ENCODE measurements at places on chromosomes 6 and 20. TPM values are rescaled to one million over a fixed set of nuclear protein-coding genes. Genes with fewer than 3 reads are reported as not detected.
A peak's percentile ranks its signal among the peaks of the same experiment; 100 is the strongest.

ZBP1 gene
- total RNA-seq = 0.08 TPM

THEMIS gene
- 0.94 TPM for total RNA-seq

ECT2L gene
- total RNA-seq = not detected

PI16 gene
- total RNA-seq = 48.1 TPM

COL9A3 gene
- total RNA-seq = 8.8 TPM

RAMACL gene
- total RNA-seq = 1.2 TPM

ARFGEF3 gene
- 2.4 TPM for total RNA-seq

RHAG gene
- total RNA-seq = not detected

MRAP2 gene
- total RNA-seq = 0.27 TPM

PGBD1 gene
- 7.5 TPM for total RNA-seq

CRYBG1 gene
- total RNA-seq = 3.3 TPM

GRCh38 chr6:150409576-150410066 lies 40.8 kb downstream of the IYD start:
- ATAC-seq = no peak

- peak; percentile 84 for ATAC-seq
Measured at GRCh38 chr6:100202417-100203194, 208.6 kb upstream of the MCHR2 start.

GRCh38 chr20:31630187-31630790 lies 7.4 kb upstream of the COX4I2 start:
- ATAC-seq = no peak

DNA sequence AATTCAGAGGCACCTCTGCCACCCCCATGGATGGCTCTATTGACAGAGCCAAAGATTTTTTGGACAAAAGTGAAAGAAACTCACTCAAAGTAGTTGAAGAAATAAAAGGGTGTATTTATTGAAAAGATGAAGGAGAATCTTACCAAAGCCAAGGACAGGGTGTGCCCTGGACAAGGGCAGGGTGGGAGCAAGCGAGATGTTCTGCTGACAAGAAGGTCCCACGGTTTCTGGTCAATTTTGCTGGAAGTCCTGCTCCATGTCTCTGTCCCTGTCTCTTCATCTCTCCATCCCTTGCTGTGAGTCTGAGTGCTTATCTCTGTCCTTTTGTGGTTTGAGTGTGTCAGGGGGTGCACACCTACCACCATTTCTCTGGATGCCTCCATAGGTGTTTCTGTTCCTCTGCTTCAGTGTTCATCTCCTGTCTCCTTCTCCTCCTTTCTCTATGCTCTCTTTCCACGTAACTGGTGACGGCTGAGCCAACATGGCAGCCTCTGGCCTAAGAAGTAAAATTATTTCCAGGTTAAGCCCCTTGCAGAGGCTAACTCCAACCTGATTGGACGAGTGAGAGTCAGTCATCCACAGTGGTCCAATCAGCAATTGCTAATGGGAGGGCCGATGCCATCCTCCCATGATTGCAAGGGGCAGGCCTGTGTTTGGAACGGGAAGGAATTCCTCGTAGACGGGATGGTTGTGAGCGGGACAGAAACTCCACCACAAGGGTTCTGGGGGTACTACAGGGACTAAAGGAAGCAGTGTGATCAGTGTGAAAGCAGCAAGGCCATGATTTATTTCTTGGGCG lies 502.1 kb upstream of the CDH4 start:
- no peak for ATAC-seq

- no peak for ATAC-seq
Measured at GRCh38 chr6:79413562-79414002, 123.6 kb downstream of the LCA5 start.

GRCh38 chr6:140846503-140847261 lies 1286.0 kb upstream of the GJE1 start:
- ATAC-seq = no peak

DNA sequence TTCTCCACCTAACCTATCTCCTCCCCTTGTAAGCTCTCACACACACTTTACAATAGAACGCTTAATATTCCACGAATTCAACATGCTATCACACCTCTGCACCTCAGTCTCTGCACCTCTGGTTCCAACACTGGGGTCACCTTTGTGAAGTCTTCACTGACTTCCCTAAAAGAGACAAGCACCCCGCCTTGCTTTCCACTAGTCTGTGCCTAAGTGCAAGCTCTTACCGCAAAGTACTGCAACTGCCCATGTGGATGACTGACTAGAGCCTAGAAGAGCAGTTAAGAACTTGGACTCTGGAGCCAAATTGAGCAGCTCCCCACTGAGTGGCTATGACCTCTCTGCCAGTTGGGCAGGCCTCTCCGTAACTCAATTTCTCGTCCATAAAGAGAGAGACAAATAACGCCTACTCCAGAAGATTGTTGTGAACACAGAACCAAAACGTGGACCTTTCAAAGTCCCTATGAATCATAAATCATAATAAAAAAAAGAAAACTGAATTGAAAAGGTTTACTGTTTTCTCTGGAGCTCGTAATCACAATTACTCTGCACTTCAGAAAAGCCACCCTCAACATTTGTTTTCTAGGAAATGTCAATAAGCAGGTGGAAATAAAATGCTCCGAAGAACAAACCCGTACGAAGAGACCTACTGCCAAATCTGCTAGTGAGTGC lies 1.2 kb downstream of the IFNGR1 start:
- ATAC-seq = no peak

GRCh38 chr20:63409834-63410435 lies 48.8 kb upstream of the CHRNA4 start:
- ATAC-seq = no peak

- no peak for ATAC-seq
Measured at GRCh38 chr6:154814063-154814462, 80.8 kb downstream of the SCAF8 start.

DNA sequence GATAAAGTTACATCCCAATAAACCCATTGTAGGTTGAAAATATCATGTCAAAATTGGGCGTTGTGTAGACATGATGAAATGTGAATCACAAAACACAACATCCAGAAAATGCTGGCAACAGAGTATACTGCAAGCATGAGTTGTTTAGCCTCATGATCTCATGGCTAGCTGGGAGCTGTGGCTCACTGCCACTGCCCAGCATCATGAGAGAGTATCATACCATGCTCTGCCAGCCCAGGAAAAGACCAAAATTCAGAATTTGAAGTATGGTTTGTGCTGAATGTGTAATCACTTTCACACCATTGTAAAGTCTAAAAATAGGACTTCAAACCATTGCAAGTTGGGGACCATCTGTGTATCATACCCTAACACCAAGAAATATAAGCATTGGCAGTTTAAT lies 45.2 kb upstream of the SMAP1 start:
- ATAC-seq = no peak

DNA sequence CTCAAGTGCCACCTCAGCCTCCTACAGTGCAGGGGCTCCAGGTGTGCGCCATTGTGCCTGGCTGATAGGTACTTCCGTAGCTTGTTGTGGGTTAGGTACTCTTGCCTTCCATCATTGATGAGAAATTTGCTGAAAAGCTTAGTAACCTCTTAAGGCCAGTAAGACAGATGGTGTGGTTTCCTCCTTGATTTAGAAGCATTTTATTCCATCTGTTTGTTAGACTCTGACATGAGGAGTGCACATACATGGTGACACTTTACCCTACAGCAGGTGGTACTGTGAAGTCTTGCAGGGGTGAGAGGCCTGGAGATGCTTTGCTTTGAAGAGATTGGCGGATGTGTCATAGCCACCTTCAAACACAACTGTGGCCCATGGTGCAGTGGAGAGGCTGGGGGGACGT lies 14.8 kb upstream of the MTG2 start:
- no peak for ATAC-seq

DNA sequence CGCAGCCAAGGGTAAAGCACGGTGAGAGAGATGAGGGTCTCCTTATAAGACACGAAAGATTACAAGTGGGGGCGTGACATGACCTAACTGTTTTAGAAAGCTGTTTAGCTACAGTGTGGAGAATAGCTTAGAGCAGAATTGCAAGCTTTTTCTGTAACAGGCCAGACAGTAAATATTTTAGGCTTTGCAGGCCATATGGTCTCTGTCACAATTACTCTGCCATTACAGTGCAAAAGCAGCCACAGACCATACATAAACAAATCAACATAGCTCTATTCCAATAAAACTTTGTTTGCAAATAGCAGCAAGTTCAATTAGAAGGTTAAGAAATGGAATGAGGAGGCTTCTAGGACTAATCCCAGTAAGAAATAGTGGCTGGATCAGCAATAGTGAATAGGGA lies 16.8 kb downstream of the PGM3 start:
- no peak for ATAC-seq

DNA sequence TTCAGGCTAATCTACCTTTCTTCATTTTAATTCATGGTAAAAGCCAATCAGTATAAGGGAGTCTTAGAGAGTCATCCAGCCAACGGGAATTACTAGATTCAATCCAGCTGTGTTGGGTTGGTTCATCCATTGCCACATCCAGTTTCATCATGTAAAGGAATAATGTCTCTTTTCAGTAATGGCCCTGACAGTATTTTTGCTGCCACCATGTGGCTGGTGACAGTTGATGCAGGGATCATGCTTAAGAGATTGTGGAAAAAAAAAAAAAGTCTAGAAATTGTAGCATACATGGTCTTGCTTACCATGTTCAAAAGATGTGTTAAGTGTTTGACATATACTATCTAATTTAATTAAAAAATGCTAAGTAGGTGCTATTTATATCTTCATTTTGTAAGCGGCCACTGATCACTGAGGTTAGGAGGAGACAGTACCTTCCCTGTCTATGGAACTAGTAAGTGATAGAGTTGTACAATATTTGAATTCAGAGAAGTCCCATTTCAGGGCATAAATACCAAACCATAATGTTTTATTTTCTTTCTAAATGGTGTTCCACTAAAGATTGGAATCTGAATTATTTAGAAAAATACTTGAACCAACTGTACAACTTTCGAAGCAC lies 135.9 kb downstream of the KHDRBS2 start:
- no peak for ATAC-seq

GRCh38 chr6:25052181-25052580 lies 116.4 kb upstream of the RIPOR2 start:
- no peak for ATAC-seq

- no peak for ATAC-seq
Measured at GRCh38 chr6:1749041-1749440, 139.3 kb downstream of the FOXC1 start.

- no peak for ATAC-seq
Measured at GRCh38 chr20:62336775-62337557, 30.1 kb downstream of the LAMA5 start.

- no peak for ATAC-seq
Measured at GRCh38 chr6:54846857-54847674, 495 bp downstream of the FAM83B start.

DNA sequence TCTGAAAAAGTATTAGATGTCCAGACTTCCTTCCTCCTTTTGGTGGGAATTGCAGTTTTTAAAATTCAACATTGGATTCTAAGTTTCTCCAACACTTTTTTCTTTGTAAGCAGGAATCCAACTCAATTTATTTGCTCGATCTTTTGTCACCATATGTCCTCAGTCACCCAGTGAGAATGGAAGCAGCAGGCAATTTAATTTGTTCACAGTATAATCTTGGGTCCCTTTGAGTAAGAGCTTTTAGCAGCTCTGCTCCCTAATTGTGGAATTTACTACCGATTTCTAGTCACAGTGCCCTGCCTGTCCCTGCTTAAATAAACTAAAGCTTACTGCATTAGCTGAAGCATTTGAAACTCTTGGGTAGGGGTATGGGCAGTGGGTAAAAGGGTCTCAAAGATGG lies 98.6 kb downstream of the BTBD3 start:
- ATAC-seq = no peak

DNA sequence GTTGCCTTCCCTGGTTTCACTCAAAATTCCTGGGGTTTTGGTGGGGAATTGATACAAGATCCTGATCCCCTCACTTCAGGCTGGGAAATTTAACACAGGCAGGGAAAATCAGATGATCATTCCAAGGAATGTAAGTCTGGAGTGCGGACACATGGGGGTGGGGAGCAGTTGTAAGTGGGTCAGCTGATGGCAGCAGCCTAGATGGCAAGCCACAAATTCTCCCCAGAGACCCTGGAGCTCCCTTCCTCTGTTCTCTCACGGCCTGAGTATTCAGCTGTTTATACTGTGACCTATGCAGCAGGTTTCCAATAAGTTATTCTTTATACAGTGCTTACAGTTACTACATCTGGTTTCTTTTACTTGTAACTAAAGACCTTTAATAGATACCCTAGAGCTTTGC lies 144.9 kb downstream of the SH3BGRL2 start:
- no peak for ATAC-seq
